Motor neuron (in vitro differentiated cells): ENCODE measurements at places on chromosomes 6 and 20. TPM values are rescaled to one million over a fixed set of nuclear protein-coding genes. Genes with fewer than 3 reads are reported as not detected.

GRCh38 chr6:41605649-41606048 is 32.6 kb upstream of the MDFI start:
- ATAC-seq = no peak

- no peak for ATAC-seq
These were observed 50.7 kb downstream of the UBE2V1 start for GRCh38 chr20:50062006-50062838.

DNA sequence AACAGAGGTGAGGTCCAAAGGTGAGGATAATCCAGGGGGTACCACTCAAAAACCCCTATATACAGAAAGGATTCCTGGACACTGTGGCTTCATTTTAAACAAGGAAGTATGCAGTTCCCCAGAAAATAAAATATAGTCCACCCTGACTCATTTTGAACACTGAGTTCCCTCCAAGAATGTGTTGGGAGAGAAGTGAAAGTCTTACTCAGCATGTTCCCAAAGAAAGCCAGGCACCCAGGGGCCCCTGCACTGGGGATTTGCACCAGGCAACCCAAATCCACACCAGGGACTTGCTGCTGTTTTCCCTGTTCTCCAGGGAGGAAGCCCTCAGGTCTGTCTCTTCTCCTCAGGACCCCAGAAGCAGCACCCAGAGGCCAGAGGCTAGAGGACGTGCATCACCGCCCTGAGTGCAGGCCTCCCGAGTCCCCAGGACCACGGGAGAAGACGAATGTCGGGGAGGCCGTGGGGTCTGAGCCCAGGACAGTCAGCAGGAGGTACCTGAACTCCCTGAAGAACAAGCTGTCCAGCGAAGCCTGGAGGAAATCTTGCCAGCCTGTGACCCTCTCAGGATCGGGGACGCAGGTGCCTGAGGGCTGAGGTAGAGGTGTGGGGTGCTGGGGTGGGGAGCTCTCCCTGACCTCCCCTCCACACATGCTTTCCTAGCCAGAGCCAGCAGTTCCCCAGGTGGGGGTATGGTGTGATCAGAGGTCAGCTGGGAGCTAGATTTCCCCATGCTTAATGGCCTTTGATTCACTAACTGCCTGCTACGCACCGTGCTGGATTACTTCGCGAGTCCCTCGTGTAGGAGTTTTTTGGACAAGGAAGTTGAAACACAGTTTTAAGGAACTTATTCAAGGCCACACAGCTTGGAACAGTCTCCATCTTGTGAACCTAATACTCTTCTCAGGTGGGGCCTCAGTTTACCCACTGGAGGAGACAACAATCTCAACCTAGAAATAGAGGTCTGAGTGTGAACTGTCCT is 3.3 kb downstream of the FGD2 start:
- ATAC-seq = no peak

GRCh38 chr6:159174263-159174969 is 5.2 kb downstream of the FNDC1 start:
- peak; percentile 77 for ATAC-seq

DNA sequence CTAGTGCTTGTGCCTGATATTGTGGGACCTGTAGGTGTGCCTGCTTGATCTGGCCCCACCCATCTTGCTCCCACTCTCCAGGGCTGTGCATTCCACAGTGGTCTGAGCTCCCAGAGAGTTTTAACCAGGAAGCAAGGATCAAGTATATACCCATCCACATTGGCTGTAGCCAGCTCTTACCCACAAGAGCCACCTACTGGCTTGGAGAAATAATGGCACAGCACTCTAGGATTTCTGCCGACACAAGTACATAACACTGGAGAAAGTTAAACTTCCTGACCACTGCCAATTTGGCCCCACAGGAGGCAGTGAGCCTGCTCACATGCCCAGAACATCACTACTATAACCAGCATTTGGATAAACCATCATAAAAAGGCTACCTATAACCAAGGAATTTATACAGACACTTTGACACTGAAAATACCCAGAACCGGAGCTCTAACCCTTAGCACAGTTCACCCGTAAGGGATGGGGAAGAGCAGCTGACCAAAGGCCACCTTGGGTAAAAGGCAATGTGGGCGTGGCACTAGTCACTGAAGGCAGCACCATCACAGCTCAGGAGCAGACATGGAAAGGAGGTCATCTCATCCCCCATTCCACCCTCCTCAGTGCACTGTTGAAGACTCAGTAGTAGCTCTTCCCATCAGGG is 440.4 kb downstream of the BTBD3 start:
- ATAC-seq = peak; percentile 53

DNA sequence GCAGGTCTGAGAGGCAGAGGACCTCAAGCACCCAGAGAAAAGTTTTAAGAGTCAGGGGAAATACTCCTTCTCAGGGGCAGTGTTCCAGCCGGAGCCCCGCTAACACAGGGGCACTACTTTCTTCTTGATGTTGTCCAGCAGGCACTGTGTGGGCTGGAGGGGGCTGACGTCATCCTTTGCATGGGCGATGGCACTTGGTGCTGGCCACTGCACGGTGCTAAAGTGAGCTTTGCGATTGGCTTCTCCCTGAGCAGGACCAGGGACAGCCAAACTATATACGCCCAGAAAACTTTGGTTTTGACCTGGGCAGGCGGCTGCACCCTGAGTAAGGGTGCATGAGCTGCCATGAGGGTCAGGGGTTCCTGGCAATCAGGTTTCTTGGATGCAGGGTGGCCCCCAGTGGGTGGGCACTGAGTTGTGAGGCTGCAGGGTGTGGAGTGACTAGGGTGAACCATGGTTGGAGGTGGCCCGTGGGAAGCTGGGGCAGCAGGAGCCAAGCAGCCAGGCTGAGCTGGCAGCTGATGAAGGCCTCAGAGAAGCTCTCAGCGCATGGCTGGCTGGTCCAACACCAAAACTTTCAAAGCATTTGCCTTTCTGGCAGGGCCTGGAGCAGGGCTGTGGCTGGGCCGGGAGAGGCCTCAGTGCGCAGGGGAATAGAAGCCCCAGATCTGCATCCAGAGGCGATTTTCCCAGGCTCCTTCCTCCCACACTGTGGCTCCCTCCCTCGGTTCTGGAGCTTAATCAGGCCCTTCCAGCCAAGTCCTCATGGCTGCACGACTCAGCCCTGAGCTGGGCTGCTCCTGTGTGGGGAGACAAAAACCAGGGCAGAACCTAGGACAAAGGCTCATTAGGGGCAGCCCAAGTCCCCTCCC is 18.3 kb downstream of the MRPS18A start:
- ATAC-seq = no peak

GRCh38 chr6:19440531-19440930 is 396.6 kb upstream of the ID4 start:
- ATAC-seq = no peak

- ATAC-seq = no peak
These were observed 4.1 kb downstream of the BPI start for GRCh38 chr20:38308047-38308438.

Gene HTR1B
- 2.1 and 2.2 TPM in 2 replicates for total RNA-seq

Gene VWA7
- 1.9 and 2.1 TPM in 2 replicates for total RNA-seq

Gene RAET1E
- total RNA-seq = 3.5 and 4.0 TPM in 2 replicates

Gene ARFGEF3
- total RNA-seq = 18.7 and 26.9 TPM in 2 replicates
